ENCODE measurements at places on chromosomes 12 and 14.

GRCh38 chr12:48954061-48954460 lies 3.2 kb downstream of the ARF3 start:
- peaks cover 3% of the 10 kb centered on the region for H3K36me3 ChIP-seq
- H3K27me3 ChIP-seq: no peaks in the 10 kb centered on the region
- peaks cover 38% of the 10 kb centered on the region for H3K4me1 ChIP-seq
- no peak for DNase-seq

- H3K27me3 ChIP-seq: peaks cover 4% of the 10 kb centered on the region
- DNase-seq: no peak
- H3K4me1 ChIP-seq: no peaks in the 10 kb centered on the region
- H3K27ac ChIP-seq: no peak overlapping the region
- no peaks in the 10 kb centered on the region for H3K36me3 ChIP-seq
- no peak overlapping the region for H3K4me3 ChIP-seq
Observed at GRCh38 chr12:111055181-111055880, 135.0 kb upstream of the MYL2 start.

- peaks cover 32% of the 10 kb centered on the region for H3K4me1 ChIP-seq
- H3K27ac ChIP-seq: peak overlapping the region; percentile 70
- no peaks in the 10 kb centered on the region for H3K27me3 ChIP-seq
- DNase-seq: no peak
Observed at GRCh38 chr12:116736962-116737773, 701 bp downstream of the SPRING1 start.

DNA sequence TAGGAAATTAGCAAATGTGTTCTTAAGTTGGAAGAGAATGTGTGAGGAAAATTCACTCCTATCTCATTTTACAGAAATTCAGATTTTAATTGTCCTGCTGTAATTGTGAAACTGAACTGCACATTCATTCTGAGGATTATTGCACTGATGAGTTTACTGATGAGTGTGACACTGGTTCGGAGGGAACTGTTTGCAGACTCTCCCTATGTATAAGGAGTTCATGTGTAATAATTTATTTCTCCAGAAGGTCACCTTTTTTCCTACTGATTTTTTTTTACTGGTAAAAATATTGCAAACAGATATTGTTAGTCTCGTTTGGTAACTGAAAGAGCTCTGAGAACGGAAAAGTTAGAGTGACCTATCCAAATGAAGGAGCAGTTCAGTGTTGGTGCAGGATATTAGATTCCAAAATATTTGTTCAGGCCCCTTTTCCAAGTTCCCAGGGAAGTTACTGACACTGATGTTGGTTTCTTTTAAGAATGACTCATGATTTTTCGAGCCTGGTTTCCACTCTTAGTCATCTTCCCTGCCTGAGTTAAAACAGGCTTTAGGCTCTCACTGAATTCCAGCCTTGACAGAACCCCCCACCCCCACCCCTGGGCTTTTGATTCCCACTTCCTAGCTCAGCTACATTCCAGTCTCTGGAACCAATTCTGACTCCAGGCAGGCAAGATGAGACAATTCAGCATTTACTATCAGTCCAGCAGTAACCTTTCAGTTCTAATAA lies 18.4 kb downstream of the ANO6 start:
- peaks cover 57% of the 10 kb centered on the region for H3K4me1 ChIP-seq
- no peak for DNase-seq
- H3K36me3 ChIP-seq: no peaks in the 10 kb centered on the region
- H3K27ac ChIP-seq: peak overlapping the region; percentile 92
- no peak overlapping the region for H3K4me3 ChIP-seq

DNA sequence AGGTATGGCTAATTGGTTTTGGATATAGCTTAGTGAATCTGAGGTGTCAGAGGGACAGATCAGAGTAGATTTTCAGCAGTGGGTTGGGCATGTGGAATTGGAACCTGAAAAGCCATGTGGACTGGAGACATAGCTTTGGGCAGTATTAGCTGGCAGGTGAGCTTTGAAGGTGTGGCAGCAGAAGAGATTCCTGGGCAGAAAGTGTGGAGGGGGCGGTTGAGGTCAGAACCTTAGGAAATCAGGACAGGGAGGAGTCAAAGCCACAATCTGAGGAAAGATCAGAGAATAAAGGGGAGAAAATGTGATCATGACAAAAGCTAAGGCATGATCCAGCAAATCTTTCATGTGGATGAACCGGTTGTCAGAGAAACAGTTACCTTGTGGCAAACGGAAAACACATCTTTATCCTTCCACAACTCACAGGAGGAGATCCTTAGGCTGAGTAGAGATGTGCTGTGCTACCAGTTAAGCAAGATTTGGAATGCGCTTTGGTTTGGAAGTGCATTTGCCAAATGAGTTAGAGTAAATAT lies 56.4 kb downstream of the PTGER2 start:
- DNase-seq: no peak
- no peaks in the 10 kb centered on the region for H3K4me1 ChIP-seq
- H3K4me3 ChIP-seq: no peak overlapping the region
- H3K36me3 ChIP-seq: no peaks in the 10 kb centered on the region
- H3K27ac ChIP-seq: no peak overlapping the region

DNA sequence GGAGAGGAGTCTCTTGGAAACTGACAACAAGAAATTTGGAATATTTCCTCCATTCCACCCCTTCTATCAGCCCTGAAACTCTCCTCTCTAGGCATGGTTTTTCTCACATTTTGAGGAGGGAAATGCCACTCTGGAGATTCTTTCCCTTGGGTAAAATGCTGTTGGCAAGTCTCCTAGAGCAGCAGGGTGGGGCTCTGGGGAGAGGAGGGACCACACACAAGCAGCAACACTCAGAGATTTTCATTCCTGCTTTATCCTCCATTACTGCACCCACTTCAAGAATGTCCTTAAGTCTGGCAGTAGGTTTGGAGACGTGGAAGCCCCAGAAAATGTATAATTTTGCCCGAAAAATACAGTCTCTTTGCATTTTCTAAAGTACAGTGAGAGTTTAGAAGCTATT lies 130.8 kb upstream of the FLRT2 start:
- H3K36me3 ChIP-seq: no peaks in the 10 kb centered on the region
- DNase-seq: no peak
- no peak overlapping the region for H3K27ac ChIP-seq

GRCh38 chr12:121465921-121466793 lies 66.2 kb downstream of the RNF34 start:
- peaks cover 39% of the 10 kb centered on the region for H3K4me1 ChIP-seq
- DNase-seq: peak; percentile 90
- no peaks in the 10 kb centered on the region for H3K27me3 ChIP-seq
- H3K36me3 ChIP-seq: no peaks in the 10 kb centered on the region
- H3K4me3 ChIP-seq: peak overlapping the region; percentile 57

DNA sequence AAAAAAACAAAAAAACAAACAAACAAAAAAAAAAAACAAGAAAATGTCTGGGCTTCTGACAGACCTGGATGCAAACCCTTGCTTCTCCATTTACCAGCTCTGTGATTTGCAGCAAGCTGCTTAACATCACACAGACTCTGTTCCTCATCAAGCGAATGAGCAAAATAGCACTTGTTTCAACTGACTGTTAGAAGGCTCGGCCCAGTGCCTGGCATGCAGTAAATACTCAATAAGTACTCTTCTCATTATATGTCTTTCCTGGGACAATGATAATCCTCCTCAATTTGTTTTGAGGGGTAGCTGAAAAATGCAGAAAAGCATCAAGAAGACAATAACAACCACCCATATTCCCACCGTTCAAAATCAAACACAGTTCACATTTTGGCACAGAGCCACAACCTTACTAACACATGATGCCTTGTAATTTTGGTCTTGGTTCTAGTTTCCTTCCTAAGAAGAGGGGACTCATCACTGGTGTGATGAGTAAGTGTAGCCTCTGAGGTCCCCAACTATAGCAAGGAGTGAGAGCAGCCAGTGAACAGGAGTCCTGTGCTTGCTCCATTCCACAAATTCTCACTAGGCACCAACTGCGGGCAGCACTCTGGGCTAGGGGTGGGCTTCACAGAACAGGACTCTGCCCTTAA lies 60.4 kb downstream of the TTC7B start:
- no peaks in the 10 kb centered on the region for H3K36me3 ChIP-seq
- no peak overlapping the region for H3K27ac ChIP-seq
- H3K4me1 ChIP-seq: peaks cover 16% of the 10 kb centered on the region

- H3K27ac ChIP-seq: no peak overlapping the region
- H3K36me3 ChIP-seq: no peaks in the 10 kb centered on the region
- H3K27me3 ChIP-seq: no peaks in the 10 kb centered on the region
Observed at GRCh38 chr14:57943038-57943437, 77.1 kb upstream of the SLC35F4 start.

GRCh38 chr12:89622115-89622514 lies 86.5 kb downstream of the ATP2B1 start:
- no peak overlapping the region for H3K4me3 ChIP-seq
- H3K27me3 ChIP-seq: no peaks in the 10 kb centered on the region
- DNase-seq: no peak
- H3K4me1 ChIP-seq: no peaks in the 10 kb centered on the region

DNA sequence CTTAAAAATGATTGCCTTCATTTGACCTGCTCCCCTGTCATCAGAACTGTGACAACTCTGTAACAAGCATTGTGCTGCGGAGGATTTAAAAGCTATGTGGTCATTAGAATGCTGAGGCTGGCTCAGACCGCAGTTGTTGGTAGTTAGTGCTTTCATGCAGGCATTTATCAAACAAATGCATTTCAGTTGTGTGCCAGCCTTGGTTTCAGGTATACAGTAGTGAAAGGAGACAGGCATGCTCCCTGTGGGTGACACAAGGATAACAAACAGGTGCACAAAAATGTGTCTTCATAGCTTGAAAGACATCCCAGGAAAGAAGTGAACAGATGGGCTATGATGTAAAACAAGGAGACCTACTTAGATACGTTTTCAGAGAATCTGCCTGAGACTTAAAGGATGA lies 60.6 kb downstream of the MARK3 start:
- no peaks in the 10 kb centered on the region for H3K4me1 ChIP-seq
- DNase-seq: no peak
- H3K36me3 ChIP-seq: no peaks in the 10 kb centered on the region
- H3K27ac ChIP-seq: no peak overlapping the region
- H3K27me3 ChIP-seq: no peaks in the 10 kb centered on the region

GRCh38 chr12:91274916-91275315 lies 92.3 kb upstream of the DCN start:
- peak; percentile 73 for DNase-seq
- H3K4me3 ChIP-seq: no peak overlapping the region
- no peaks in the 10 kb centered on the region for H3K36me3 ChIP-seq
- peaks cover 3% of the 10 kb centered on the region for H3K4me1 ChIP-seq
- H3K27ac ChIP-seq: peak overlapping the region; percentile 30
- no peaks in the 10 kb centered on the region for H3K27me3 ChIP-seq

DNA sequence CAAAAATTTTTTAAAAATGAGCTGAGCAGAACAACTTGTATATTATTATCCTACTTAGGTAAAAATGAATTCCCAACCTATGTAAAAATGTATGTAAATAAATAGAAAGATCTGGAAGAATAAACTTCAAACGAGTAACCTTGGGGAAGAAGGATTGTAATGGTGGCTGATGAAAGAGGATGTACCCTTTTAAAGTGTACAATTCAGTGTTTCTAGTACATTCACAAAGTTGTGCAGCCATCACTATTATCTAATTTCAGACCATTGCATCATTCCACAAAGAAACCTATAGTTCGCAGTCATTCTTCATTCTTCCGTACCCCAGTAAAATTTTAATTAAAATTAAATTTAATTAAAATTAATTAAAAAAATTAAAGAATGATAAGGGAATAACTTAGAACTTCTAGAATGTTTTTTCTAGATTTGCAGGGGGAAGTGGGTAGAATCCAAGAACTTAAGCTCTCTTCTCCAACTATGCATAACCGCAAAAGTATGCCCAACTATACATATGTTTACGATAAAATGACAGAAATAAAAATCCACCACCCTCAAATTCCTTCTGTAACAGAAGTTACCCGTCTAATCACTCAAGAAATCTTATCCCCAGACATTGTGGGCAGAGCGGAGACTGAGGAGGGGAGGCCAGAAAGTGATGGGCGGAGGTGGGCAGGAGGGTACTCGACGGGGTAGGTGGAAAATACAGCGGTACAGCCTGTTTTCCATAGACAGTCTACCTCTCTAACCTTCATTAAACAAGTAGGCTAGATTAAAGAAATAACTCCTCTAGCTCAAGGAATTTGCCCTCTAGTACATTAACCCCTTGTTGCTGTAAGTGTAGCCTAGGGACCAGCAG lies 921 bp downstream of the DEPDC4 start:
- peak overlapping the region; percentile 95 for H3K4me3 ChIP-seq
- no peaks in the 10 kb centered on the region for H3K36me3 ChIP-seq
- no peaks in the 10 kb centered on the region for H3K27me3 ChIP-seq
- DNase-seq: no peak
- H3K4me1 ChIP-seq: no peaks in the 10 kb centered on the region

DNA sequence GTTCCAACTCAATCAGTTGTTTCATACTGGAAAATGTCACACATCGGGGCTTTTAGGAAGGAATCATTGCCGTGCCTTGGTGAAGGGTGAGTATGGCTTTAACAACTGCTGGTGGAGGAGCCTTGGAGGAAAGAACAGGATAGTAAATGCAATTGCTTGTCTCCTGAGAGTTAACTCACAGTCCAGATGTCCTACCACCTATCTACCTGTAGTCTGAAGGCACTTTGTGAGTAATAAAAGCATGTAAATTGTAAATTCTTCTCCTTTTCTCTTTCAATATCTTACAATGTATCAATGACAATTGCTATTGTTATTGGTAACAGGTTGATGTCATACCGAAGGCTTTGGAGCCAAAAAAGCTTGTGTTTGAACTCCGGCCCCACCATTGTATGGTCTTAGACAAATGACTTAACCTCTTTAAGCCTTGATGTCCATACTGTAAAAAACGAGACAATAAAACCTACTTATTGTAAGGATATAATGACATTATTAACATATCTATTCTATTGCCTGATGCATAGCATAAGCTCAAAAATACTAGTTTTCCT lies 397.4 kb downstream of the ADAMTS20 start:
- no peak overlapping the region for H3K4me3 ChIP-seq
- no peak overlapping the region for H3K27ac ChIP-seq
- no peaks in the 10 kb centered on the region for H3K36me3 ChIP-seq

GRCh38 chr12:76571256-76571655 lies 11.7 kb upstream of the OSBPL8 start:
- no peak overlapping the region for H3K4me3 ChIP-seq
- no peak for DNase-seq
- H3K27me3 ChIP-seq: no peaks in the 10 kb centered on the region
- no peaks in the 10 kb centered on the region for H3K36me3 ChIP-seq

DNA sequence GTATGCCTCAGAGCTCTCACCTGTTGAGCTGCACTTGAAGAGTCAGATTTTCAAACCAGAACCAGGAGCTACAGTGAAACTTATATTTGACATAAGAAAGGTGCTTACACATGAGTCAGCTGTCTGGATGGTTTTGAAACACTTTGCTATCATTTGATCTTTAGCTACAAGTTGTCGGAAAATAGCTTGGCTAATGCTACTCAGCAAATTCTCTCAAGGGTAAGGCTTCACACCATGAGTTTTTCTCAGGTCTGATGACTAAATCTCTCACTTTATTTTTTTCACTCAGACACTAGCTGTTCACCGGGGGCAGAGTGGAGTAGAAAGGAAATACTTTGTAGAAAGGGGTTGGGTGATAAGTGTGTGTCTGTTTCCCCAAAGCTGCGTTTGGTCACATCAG lies 171.8 kb downstream of the FLRT2 start:
- H3K4me3 ChIP-seq: no peak overlapping the region
- H3K4me1 ChIP-seq: no peaks in the 10 kb centered on the region
- H3K27me3 ChIP-seq: no peaks in the 10 kb centered on the region
- no peaks in the 10 kb centered on the region for H3K36me3 ChIP-seq
- DNase-seq: no peak

GRCh38 chr14:56501909-56502530 lies 77.6 kb upstream of the TMEM260 start:
- H3K27ac ChIP-seq: no peak overlapping the region
- no peaks in the 10 kb centered on the region for H3K4me1 ChIP-seq
- no peak overlapping the region for H3K4me3 ChIP-seq
- H3K36me3 ChIP-seq: no peaks in the 10 kb centered on the region

- H3K27me3 ChIP-seq: no peaks in the 10 kb centered on the region
- no peaks in the 10 kb centered on the region for H3K36me3 ChIP-seq
- DNase-seq: no peak
- H3K4me1 ChIP-seq: no peaks in the 10 kb centered on the region
- no peak overlapping the region for H3K27ac ChIP-seq
Observed at GRCh38 chr14:39085933-39086332, 17.1 kb downstream of the SEC23A start.

All from left lung (tissue), 14 donors.